ENCODE measurements at places on chromosomes 6 and 20. TPM values are rescaled to one million over a fixed set of nuclear protein-coding genes. Genes with fewer than 3 reads are reported as not detected.

GRCh38 chr6:17098538-17098937 is 3.3 kb upstream of the STMND1 start:
- DNase-seq = no peak

DNA sequence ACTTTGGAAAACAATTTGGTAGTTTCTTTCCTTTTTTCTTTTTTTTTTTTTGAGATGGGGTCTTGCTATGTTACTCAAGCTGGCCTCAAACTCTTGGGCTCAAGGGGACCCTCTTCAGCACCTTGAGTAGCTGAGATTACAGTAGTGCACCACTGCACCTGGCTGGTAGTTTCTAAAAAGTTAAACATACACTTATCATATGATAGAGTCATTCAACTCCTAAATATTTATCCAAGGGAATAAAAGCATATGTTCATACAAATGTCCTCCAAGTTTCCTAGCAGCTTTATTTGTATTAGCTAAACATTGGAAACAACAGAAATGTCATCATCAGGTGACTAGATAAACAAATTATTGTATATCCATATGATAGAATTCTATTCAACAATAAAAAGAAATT is 213.9 kb downstream of the LRFN2 start:
- DNase-seq = no peak

DNA sequence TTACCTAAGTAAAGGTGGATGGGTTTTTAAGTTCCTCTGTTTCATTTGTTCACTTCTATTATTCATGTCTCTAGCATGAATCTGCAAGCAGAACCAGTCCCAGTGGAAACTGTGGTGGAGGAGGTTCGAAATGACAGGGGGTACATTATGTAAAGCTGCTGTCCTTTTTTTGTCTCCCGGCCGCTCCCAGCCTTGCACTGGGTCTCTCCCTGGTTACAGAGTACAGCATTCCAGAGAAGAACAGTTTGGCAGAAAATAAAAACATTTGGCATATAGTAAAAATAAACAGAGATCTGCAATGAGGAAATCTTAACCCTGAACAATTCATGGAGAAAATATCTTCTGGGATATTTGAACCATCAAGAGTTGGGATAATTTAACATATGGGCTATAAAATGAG is 34.6 kb upstream of the TAGAP start:
- DNase-seq = no peak

DNA sequence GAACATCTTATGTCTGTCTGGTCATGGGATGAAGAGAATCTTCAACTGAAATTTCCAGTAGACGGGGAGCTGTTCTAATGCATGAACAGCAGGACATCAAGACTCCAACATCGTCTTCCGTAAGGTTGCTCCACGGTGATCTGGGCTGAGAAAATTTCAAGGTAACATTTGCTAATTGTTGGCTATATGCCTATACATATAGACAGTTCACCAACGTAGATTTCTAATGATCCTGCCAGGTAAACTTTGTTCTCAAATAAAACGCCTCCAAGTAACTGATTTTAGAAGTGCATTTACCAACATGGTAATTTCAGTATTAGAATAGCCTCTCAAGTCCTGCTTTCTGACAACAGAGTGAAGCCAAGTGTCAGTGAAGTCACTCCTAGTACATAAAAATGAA is 11.3 kb upstream of the PXDC1 start:
- no peak for DNase-seq

DNA sequence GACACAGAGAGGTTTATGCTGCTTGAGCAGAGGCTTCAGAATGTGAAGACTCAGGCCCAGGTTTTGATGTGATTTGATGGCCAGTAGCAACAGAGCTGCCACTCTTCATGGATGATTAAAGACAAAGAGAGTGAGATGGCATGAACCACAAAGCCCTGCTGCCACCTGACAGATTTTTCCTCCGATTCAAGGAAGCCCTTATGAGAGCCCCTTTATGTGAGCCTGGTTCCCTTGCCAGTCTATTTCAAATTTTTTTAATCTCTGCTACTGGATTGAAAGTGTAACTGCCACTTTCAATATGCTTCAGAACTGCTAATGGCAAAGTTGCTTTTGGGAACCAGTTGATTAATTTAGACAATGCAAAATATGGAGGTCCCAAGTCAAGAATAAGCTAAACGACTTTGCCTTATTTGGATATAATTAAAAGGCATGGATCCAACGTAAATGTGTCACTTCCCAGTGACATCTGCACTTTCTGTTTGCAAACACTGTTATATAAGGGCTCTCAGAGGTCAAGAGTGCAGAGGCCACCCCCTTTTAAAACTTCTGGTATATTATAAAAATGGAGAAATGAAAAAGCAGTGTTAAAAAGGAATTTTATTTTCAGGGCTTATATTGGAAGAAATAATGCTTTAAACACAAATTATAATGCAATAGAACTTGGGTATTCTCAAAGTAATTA is 238.9 kb upstream of the FLRT3 start:
- no peak for DNase-seq

DNA sequence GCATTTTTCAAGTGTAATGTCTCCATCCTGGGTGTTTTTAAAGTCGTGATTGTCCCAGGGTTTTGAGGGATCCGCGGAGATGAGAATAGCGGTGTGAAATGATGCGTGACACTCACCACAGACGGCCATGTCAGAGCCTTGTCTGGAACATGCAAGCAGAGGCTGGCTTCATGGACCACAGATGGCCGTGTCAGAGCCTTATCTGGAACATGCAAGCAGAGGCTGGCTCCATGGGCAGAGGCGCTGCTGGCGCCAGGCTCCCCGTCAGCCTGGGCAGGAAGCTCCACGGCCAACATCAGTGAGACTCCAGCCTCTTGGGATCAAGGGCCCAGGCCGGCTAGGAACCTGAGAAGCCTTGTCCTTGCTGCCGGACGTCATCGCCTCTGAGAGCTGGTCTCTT is 7.7 kb upstream of the MRGBP start:
- DNase-seq = no peak

DNA sequence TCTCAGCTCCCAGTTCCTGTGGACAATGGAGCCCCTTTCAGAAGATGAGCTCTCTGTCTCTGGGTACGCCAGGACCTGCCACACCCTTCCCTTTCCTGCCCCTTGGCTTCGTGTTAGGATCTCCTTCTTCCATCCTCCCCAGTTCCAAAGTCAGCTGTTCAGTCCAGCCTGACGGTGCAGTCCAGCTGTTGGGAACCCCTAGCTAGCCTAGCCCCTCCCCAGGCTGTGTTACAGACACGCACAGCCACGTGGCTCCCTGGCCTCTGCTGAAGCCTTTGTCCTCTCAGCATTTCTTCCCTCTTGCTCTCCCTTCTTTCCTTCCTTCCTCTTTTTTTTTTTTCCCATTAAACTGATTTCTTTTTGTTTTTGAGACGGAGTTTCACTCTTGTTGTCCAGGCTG is 12.4 kb upstream of the TFAP2C start:
- DNase-seq = no peak

DNA sequence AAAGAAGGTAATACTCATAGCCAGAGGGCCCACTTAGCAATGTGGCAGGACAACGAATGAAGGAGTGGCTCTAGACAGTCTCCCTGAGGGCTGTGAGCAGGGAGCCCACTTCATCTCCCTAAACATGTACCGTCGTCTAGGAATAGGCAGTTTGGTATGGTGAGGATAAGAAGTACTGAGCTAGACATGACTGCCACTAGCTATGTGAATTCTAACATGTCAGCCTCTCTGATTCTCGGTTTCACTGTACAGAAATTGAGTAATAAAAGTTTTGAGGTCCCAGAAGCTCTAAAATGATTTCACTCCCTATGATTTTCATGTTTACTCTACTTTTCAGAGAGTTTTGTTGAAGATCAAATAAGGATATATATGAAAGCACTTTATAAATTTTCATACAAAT is 107.1 kb downstream of the AHI1 start:
- DNase-seq = no peak

DNA sequence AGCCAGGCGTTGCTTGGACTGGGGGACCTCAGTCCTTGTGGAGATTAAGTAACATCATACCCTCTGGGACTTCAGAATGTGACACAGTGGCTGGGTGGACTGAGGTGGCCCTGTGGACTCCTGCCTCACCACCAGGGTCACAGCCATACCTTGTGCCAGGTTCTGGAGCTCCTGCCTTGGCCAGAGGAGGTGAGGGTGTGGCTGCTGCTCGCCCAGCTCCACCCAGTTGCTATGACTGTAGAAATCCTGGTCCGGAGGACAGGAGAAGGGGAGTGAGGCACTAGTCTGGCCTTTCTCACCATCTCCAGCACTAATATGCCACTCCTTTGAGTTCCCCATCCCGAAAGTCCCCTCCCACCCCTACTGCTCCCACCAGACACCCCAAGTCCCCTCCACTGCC is 1.9 kb downstream of the VWA7 start:
- no peak for DNase-seq

- no peak for DNase-seq
Observed at GRCh38 chr6:135088818-135089809, 34.5 kb upstream of the HBS1L start.

- peak; percentile 77 for DNase-seq
Observed at GRCh38 chr20:50930139-50930975, 880 bp downstream of the ADNP start.

- DNase-seq = no peak
Observed at GRCh38 chr6:11404081-11404480, 133.5 kb upstream of the TMEM170B start.

DNA sequence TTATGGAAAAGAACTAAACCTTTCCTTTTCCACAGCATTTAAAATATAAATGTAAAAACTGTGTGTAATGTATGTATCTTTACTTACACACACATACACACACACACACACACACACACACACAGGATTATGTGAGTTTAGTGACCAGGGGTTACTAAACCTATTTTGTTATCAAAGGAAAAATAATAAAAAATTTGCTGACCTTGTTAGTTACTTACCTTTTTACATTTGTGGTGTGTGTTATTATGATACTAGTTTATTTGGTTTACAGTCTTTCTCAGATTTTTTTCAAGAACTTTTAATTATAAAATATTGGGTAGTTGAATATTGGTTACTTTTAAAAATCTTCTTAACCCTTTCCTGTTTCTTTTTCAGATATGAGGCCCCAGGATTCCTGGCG is 15.7 kb downstream of the NKX2-4 start:
- no peak for DNase-seq

OPRM1 gene
- polyA plus RNA-seq = not detected

SYTL3 gene
- 5.0 TPM for polyA plus RNA-seq

PCK1 gene
- polyA plus RNA-seq = 1.0 TPM

GSTA3 gene
- polyA plus RNA-seq = not detected

OR12D3 gene
- not detected for polyA plus RNA-seq

GPSM3 gene
- polyA plus RNA-seq = 4.0 TPM

PAX1 gene
- not detected for polyA plus RNA-seq

KPNA5 gene
- polyA plus RNA-seq = 3.1 TPM

ME1 gene
- polyA plus RNA-seq = 33.2 TPM

COL9A1 gene
- polyA plus RNA-seq = 6.0 TPM

CCN5 gene
- 102 TPM for polyA plus RNA-seq

ABHD16B gene
- 0.54 TPM for polyA plus RNA-seq

HMGCLL1 gene
- polyA plus RNA-seq = 1.0 TPM

Measured in right cardiac atrium (tissue), 5 donors.